ENCODE measurements at places on chromosomes 4 and X. TPM values are rescaled to one million over a fixed set of nuclear protein-coding genes. Genes with fewer than 3 reads are reported as not detected.

Gene MBNL3
- polyA plus RNA-seq: 15.4 TPM

Gene IL21
- polyA plus RNA-seq: not detected

Gene CNKSR2
- polyA plus RNA-seq: 2.4 TPM

Gene SPP1
- polyA plus RNA-seq: 210 TPM

Gene ARMCX4
- 22.7 TPM for polyA plus RNA-seq

Gene CDKL5
- 4.2 TPM for polyA plus RNA-seq

Gene GPC3
- polyA plus RNA-seq: 448 TPM

Gene XK
- 11.1 TPM for polyA plus RNA-seq

Gene SMIM10
- polyA plus RNA-seq: 11.9 TPM

All from muscle of back (tissue), 13 donors.